ENCODE measurements at places on chromosomes 1 and 21.

DNA sequence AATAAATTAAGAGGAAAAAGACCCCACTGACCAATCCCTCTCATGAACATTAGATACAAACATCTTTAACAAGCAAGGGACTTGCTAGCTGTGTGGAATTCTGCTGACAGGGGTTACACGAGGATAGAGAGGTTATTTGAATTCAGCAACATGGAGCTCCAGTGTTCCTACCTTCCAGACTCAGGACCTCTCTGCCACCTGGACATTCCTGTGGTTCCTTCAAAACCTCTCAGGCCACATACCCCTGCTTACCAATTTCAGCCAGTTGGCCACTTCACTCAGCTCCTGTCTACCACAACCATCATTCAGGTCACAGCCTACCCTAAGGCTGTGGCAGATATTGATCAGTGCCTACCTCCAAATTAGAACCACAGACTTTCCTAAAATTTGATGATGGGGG is 147.5 kb downstream of the RRAGC start:
- no peak for DNase-seq

DNA sequence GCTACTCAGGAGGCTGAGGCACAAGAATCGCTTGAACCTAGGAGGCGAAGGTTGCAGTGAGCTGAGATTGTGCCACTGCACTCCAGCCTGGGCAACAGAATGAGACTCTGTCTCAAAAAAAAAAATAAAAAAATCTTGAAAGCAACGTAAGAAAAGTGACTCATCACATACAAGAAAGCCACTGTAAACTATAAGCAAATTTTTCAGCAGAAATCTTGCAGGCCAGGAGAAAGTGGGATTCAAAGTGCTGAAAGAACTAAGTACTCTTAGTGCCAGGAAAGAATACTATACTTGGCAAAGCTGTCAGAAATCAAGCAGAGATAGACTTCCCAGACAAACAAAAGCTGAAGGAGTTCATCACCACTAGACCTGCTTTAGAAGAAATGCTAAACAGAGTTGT is 4.4 kb upstream of the HMGN1 start:
- DNase-seq, result no peak

- no peak for DNase-seq
Observed at GRCh38 chr1:210912752-210913151, 221.2 kb downstream of the KCNH1 start.

- peak; percentile 47 for DNase-seq
Observed at GRCh38 chr1:25503551-25504426, 39.6 kb upstream of the LDLRAP1 start.

DNA sequence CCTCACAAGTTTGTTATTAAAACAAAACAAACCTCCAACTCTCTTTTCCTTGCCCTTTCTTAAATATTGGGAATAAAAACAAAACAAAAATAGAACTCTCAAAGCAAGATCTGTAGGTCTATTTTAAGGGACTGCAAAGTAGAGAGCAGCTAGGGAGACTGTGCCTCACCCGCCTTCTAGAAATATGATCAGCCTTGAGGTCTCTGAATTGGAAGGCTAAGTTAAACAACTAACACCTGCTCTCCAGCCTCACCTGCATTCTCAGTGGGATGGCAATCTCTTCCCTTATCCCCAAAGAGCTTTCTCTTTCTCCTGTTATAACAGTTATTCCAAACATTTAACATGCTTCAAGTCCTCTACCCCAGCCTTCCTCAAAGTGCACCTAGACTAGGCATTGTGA is 75.5 kb upstream of the TNR start:
- peak; percentile 27 for DNase-seq

DNA sequence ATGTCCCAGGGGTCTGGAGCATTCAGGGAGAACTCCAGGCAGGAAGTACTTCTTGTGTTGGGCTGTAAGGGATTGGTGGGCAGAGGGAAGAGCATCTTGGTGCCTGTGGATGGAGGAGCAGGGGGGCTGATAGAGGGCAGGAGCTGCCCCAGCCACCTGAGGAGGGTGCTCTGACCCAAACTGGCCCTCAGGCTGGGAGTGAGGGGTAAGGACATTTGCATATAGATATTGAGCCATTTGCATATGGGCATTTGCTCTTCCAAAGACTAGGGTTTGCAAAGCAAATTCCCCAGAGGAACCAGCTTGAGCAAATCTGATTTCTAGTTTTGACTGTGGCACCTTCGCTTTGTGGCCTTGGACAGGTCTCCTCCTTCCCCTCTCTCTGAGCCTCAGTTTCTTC is 18.2 kb downstream of the ZNF362 start:
- DNase-seq, result no peak

DNA sequence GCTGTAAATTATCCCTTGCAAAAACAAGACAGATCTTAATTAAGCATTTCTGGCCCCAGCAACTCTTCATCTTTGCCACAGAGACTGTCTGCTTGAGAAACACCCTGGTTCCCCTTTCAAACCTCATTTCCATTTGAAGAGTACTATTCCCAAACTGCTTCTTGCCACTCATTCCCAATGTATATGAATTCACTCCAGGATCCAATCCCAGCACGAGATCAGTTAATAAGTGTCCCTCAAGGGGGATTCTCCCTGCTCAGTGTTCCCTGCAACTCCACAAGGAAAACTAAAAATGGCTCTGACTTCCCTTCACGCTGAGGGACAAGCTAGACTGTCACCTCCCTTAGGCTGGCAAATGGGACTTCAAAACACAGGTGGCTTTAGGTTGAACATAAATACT is 173.2 kb downstream of the SIPA1L2 start:
- DNase-seq, result no peak

DNA sequence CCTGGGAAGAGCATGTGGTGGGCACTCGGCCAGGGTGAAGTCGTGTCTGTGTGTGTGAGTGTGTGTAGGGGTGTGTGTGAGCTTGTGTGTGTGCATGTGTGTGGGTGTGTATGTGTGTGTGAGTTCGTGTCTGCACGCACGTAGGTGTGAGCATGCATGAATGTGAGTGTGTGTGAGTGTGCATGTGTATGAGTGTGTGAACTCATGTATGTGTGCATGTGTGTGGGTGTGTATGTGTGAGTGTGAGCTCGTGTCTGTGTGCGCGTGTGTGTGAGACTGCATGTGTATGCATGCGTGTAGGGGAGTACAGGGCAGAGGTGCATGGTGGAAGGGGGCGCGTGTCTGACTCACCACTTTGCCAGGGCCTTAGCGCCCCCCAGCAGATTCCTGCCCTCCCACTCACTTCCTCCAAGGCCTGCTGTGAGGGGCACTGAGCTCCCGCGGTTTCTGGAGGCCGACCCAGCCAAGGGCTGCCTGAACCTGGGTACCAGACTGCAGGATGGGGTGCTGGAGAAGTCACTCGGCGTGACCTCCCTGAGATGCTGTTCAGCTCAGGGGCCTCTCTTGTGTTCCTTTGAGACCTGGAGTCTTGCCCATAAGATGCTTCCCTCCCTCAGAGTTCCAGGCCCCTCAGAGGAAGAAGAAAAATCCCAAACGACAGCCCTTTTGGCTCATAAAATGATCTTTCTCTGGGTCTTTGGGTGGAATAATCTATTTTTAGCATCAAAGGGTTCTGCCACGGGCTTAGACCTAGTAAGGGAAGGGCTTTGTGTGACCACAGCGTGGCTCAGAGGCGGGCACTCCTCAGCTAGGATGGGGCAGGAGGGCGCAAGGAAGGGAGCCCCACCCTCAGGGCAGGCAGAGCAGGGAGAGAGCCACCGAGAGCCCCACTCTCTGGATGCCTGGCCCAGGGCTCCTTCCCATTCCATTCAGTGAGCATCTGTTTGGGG is 41.1 kb upstream of the RUNX3 start:
- no peak for DNase-seq

DNA sequence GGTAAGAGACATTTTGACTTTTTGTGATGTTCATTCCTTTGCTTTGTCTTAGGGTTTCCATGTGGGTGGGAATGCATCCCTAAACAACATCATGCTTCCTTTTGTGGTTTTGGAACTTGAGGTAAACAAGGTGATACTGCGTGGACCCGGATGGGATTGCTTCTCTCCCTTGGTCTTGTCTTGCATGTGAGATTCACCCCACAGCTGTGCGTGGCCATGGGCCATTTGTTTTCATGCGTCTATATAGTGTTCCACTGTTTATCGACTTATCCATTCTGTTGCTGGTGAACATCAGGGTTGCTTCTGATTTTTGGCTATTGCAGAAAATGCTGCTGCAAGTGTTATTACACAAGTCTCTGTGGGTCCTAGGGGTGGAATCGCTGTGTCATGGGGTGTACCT is 21.1 kb downstream of the CRYAA start:
- no peak for DNase-seq

DNA sequence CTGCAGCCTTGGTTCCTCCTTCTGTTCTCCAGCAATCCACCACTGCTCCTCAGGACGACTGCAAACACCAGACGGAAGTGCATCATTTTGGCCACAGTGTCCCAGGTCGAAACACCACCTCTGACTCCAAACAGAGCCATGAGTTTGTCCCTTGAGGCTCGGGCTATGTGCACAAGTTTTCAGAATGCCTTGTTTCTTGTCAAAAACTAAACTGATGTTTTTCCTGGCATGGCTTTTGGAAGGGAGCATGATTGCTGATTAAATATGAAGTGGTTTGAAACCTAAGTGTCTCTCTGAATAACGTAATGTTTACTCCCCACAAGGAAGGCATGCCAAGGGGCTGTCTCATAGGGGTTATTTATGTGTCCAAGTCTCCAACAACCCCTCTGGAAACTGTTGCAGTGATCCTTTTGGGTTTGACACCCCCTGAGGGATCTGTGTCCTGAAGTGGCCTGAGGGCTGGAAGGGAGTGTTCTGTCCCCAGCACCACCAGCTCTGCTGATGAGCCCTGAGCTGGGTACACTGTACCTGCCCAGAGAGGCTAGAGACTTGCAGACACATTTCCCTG is 132.7 kb downstream of the PLPP3 start:
- DNase-seq, result no peak

- DNase-seq, result peak; percentile 54
Observed at GRCh38 chr1:44267438-44267837, 54.2 kb downstream of the DMAP1 start.

GRCh38 chr1:89672489-89673183 is 39.7 kb downstream of the LRRC8C start:
- DNase-seq, result no peak

GRCh38 chr1:40734882-40735628 is 43.6 kb downstream of the NFYC start:
- no peak for DNase-seq

- DNase-seq, result peak; percentile 74
Observed at GRCh38 chr1:172533513-172534151, 682 bp downstream of the SUCO start.

DNA sequence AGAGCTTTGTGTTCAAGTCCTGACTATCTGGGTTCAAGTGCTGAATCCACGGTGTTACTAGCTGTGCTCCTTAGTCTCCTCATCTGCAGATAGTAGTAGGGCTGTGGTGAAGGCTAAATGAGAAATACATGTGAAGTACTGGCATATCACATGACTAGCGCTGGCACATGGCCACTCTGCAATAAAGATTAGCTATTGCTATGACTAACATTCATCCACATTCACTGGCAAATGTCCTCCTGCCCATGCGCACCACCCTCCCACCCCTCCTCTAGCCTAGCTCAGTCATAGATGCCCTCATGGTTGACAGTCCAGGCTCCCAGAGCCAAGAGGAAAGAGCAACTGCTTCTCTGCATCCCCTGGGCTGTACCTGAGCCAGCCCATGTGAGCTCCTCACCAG is 8.5 kb upstream of the COL8A2 start:
- DNase-seq, result peak; percentile 19

DNA sequence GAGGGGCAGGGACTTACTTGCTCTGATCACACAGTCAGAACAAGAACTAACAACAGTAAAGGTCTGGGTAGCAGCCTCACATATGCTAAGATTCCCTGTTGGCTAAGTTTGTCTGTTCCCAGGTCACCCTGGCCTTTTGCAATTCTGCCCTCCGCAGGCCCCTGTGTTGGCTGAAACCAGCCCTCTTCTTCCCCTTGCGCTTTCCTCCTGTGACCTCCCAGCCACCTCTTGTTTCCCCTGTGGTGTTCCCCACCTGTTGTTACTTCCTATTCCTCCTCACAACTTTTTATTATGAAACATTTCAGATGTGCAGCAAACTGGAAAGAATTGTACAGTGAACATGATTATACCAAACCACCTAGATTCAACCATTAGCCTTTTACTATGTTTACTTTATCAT is 23.4 kb downstream of the MAPKAPK2 start:
- no peak for DNase-seq

DNA sequence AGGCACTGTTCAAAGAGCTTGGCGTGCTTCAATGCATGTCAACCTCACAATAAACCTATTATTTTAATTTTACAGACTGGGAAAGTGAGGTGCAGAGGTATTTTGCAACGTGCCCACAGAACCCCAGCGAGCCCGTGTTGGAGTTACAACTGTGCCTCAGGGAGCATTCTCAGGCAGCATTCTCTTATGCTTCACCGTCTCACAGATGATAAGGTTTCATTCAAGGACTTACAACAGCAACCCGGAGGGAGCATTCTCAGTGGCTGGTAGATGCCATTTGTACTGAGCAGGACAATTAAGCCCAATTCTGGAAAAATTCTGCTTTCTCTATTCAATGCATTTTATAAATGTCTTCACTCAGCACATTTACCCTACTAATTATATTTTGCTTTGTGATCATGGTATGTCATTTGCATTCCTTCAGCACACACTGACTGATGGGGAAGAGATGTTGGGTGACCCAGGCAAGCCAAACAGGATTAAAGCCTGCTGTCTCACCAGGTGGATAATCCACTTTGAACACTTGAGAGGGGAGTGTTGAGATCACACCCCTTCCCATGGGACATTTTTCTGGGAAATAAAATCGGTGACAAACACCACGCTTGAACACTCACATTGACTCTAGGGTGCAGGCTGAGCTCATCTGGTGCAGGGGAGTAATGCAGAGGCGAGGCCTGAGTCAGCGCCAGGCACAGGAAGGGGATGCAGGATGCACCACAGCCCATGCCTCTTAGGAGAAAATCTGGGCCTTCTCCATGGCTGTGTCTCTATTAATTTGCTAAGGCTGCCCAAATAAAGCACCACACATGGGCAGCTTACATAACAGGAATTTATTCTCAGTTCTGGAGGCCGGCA is 113.9 kb downstream of the CLIC6 start:
- no peak for DNase-seq

GRCh38 chr1:88453295-88453694 is 230.8 kb upstream of the PKN2 start:
- DNase-seq, result no peak

GRCh38 chr1:160789051-160789701 is 6.8 kb upstream of the LY9 start:
- no peak for DNase-seq

- DNase-seq, result no peak
Observed at GRCh38 chr1:117262976-117263375, 52.2 kb upstream of the VTCN1 start.

DNA sequence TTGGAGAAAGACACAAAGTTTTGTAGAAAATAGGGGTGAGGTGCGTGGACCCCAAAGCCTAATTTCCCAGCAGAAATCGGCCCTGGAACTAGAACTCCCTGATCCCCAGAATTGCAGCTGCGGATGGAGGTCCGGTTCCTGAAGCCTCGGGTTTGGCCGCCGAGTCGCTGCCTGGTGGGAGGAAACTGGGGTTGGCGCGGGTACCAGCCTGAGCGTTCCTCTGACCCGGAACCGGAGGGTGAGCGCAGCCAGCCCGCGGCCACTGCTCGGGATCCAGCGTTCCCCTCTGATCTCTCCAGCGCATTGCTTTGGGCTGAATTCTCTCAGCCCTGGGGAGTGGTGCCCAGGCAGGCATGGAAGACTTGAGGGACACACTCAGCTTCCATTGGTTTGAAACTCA is 1.6 kb downstream of the ST6GALNAC5 start:
- DNase-seq, result no peak

GRCh38 chr1:7229696-7230631 is 444.7 kb downstream of the CAMTA1 start:
- no peak for DNase-seq

Data from NCI-H1092 treated with DMSO at 0.1 percent for 48 hours (cell line).